ENCODE measurements at places on chromosomes 6 and 20.

DNA sequence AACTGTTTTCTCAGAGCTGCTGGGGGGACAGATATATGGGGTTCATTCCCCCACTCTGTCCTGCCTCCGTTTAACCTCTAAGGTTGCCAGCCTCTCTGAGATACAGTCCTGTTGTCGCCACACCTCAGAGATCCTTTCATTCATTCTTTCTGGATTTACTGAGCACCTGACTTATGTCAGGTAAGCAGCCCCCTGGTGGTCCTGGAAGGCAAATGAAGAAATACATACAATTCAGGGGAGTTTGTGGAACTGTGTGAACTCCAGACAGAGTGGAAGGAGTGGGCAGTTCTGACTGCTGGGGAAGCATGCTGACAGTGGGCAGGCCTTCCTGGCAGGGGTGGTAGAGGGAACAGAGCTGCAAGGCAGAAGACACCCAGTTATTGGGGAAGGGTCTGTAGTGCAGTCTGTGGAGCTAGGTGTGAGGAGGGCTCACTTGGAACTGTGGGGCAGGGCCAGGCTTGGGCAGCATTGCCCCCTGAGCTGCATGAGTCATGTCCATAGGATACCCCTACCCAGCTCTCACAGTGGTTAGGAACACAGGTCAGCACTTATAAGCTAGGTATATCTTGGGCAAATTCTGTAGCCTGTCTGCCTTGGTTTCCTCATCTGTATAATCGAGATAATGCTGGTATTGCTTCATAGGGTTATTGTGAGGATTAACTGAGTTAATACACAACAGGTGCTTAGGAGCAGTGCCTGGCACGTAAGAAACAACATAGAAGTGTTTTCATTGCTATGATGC is 12.8 kb upstream of the SGK2 start:
- no peak for DNase-seq

- no peak for DNase-seq
Observed at GRCh38 chr20:48795732-48796131, 32.1 kb downstream of the PREX1 start.

GRCh38 chr20:24102290-24102689 is 113.7 kb upstream of the GGTLC1 start:
- no peak for DNase-seq

DNA sequence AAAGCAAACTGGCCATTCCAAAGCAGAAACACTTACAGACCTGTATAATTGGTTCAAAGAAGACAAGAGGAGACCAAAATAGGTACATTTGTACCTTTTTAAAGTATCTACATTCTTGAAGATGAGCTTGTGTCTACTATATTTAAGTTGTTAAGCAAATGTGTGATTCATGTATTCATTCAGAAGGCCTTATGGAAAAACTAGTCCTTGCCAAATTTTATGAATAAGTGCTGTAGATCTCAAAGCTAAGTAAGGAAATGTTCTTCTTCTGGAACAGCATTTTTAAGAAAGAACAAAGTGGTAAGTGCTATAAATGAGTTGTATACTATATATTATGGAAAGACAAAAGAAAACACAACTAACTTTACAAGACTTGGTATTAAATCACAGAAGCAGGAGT is 22.2 kb upstream of the HEY2 start:
- DNase-seq = no peak

GRCh38 chr6:108877046-108877751 is 29.0 kb downstream of the ARMC2 start:
- peak; percentile 34 for DNase-seq

DNA sequence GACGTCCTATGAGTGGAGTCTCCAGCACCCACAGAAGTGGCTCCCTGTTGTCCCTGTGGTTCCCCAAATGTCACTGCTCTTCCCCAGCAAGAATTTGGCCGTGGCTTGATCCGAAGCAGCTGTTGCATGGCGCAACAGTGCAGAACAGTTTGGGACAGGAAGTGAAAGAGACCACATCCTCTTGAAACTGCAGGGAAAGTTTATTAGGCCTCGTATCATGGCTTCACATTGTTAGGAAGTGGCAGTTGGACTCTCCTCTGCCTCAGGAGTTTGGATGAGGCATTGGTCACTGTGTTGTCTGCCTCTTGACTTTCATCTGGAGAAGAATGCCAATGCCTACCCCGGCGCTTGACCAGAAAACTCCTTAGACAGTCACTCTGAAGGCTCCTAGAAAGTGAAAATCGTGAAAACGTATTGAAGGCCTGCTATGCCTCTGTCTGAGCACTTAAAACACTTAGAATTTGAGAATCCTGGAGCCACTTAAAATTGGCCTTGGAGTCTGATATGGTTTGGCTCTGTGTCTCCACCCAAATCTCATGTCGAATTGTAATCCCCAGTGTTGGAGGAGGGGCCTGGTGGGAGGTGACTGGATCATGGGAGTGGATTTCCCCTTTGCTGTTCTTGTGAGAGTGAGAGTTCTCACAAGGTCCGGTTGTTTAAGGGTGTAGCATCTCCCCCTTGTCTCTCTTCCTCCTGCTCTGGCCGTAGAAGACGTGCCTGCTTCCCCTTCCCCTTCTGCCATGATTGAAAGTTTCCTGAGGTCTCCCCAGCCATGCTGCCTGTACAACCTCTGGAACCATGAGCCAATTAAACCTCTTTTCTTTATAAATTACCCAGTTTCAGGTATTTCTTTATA is 334.9 kb upstream of the JARID2 start:
- no peak for DNase-seq

DNA sequence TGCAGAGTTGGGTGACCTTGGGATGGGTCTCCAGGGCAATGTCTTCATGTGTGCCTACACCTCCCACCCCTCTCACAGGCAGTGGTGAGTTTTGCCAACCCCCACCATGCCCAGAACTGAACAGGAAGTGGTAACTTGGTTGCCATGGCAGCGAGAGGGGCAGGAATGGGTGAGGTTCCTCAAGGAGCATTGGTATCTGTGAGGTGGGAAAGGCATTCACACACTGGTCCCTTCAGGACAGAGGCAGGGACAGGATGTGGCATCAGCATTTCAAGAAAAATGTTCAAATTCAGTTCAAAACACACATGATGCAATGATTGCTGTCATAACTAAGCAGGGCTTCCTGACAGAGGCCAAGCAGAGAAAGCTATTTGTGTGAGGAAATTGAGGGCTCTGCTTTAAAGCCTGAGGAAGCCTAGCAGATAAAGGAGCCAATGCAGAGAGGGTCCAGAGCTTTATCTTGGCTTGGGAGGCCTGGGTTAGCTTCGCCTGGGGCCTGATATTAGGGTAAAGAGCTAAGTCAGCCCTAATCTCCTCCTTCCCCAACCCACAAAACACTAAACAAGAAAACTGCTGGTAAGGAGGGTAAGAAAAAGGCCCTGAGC is 551 bp downstream of the TREML2 start:
- DNase-seq = no peak

Measured in AG04449 (cell line).